Transverse colon (tissue), 4 donors: ENCODE measurements at places on chromosomes 4 and X.

- H3K36me3 ChIP-seq: no peaks in the 10 kb centered on the region
- H3K4me1 ChIP-seq: no peaks in the 10 kb centered on the region
- no peak overlapping the region for H3K4me3 ChIP-seq
- no peak for DNase-seq
- no peaks in the 10 kb centered on the region for H3K27me3 ChIP-seq
- no peak overlapping the region for H3K27ac ChIP-seq
These were observed 49.0 kb downstream of the RWDD4 start for GRCh38 chr4:183610033-183610432.

- no peak overlapping the region for H3K4me3 ChIP-seq
- no peak for DNase-seq
- H3K36me3 ChIP-seq: no peaks in the 10 kb centered on the region
- H3K4me1 ChIP-seq: no peaks in the 10 kb centered on the region
- no peak overlapping the region for H3K27ac ChIP-seq
- no peaks in the 10 kb centered on the region for H3K27me3 ChIP-seq
These were observed 51.9 kb downstream of the FAM114A1 start for GRCh38 chr4:38919494-38919893.

DNA sequence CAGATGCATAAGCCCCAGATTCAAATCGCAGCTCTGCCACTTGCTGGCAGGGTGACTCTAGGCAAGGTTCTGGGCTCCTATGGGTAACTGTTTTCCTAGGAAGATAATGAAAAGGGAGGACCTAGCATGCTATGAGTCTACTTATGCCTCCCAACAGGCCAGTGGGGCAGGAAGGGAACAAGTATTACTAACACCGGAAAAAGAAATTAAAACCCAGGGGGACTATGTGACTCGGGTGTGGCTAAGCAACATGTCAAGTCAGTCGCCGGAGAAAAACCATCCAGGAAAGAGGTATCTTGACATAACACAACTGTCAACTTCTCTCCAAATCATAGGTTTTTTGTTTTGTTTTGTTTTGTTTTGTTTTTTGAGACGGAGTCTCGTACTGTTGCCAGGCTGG lies 45.5 kb upstream of the RBPJ start:
- H3K4me3 ChIP-seq: no peak overlapping the region
- DNase-seq: no peak
- H3K4me1 ChIP-seq: no peaks in the 10 kb centered on the region
- H3K27ac ChIP-seq: no peak overlapping the region

DNA sequence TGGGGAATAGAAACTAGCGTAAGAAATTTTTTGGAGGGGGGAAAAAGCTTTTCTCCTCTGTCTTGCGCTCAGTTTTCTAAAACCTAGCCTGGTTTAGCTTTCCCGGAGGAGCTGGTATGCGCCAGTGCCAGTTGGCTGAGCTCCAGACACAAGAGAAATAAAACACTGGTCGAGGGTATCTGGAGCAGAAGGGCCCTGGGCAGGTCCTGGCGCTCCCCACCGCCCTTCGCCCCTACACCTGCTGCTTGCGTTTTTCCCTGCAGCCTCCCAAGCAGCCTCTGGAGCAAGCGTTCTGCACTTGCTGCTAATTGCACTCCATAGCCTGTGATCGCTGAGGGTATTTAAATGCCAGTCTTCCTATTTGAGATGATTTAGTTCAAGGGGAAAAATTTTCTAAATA lies 816 bp downstream of the EREG start:
- H3K27ac ChIP-seq: no peak overlapping the region
- peak; percentile 57 for DNase-seq
- peaks cover 38% of the 10 kb centered on the region for H3K4me1 ChIP-seq
- no peaks in the 10 kb centered on the region for H3K36me3 ChIP-seq
- peak overlapping the region; percentile 34 for H3K4me3 ChIP-seq

GRCh38 chr4:137640156-137640837 lies 108.0 kb upstream of the PCDH18 start:
- no peak for DNase-seq
- no peaks in the 10 kb centered on the region for H3K4me1 ChIP-seq
- no peak overlapping the region for H3K4me3 ChIP-seq
- no peaks in the 10 kb centered on the region for H3K27me3 ChIP-seq
- no peak overlapping the region for H3K27ac ChIP-seq

GRCh38 chr4:174292473-174292872 lies 8.8 kb downstream of the CEP44 start:
- DNase-seq: no peak
- no peaks in the 10 kb centered on the region for H3K27me3 ChIP-seq
- H3K27ac ChIP-seq: no peak overlapping the region
- H3K4me1 ChIP-seq: no peaks in the 10 kb centered on the region
- no peak overlapping the region for H3K4me3 ChIP-seq
- H3K36me3 ChIP-seq: peaks cover 13% of the 10 kb centered on the region

DNA sequence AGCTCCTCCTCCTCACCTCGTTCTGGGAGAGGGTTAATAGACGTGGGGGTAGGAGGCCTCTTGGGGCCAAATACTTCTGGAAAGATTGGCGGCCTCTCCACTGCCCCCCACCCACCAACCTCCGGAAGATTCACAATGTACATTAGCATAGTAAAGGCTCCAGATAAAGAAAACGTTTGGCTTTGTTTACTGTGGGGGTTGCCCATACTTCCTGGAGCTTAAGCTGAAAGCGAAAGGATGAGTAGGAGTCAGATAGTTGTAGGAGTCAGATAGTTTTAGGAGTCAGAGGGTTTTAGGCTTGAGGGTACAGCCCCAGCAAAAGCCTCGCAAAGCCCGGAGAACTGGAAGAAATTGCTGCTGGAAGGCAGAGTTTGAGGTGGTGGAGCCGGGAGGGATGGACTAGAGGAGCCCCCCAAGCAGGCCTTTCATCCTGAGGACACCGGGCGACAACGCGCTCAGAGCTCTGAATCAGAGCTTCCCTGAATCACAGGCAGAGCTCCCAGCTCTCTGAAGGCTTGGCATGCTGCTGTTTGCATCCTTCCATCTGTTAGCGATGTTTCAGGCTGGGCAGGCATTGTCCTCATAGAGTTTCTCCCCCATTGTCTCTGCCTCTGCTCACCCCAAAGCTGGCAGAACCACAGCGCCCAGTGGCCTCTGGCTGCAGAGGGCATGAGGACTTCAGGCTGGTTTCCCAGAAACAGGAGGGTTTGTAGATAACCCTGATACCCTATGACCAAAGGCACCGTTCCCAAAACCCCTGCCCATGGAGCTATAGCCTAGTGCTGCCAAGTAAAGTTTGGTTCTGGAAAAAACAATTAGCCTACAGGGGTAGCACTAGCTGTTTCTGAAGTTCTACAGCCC lies 280.7 kb downstream of the BCOR start:
- no peaks in the 10 kb centered on the region for H3K4me1 ChIP-seq
- no peak for DNase-seq
- no peaks in the 10 kb centered on the region for H3K36me3 ChIP-seq
- H3K4me3 ChIP-seq: no peak overlapping the region
- peaks cover 20% of the 10 kb centered on the region for H3K27me3 ChIP-seq

- no peaks in the 10 kb centered on the region for H3K27me3 ChIP-seq
- H3K27ac ChIP-seq: no peak overlapping the region
- no peaks in the 10 kb centered on the region for H3K36me3 ChIP-seq
- H3K4me3 ChIP-seq: no peak overlapping the region
These were observed 5.2 kb downstream of the RPS4X start for GRCh38 chrX:72271812-72272211.

DNA sequence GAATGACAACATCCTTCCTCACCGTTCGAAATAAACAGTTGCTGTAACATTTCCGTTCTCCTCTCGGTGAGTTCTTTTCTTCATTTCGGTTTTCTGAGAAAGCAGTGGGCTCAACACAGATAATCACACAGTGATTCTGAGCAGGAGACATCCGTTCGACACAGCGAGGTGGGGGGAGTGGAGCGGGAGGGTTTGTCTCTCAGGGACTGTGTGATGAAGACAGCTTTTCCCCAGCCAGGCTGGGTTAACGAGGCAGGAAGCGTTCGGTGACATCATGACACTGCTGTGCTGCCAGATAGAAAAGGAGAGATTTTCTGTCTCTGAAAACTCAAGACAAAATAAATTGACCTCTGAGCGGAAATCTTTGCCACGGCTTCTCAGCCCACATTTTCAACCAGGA lies 119.3 kb downstream of the CRLF2 start:
- no peaks in the 10 kb centered on the region for H3K36me3 ChIP-seq
- H3K4me3 ChIP-seq: no peak overlapping the region
- DNase-seq: no peak

DNA sequence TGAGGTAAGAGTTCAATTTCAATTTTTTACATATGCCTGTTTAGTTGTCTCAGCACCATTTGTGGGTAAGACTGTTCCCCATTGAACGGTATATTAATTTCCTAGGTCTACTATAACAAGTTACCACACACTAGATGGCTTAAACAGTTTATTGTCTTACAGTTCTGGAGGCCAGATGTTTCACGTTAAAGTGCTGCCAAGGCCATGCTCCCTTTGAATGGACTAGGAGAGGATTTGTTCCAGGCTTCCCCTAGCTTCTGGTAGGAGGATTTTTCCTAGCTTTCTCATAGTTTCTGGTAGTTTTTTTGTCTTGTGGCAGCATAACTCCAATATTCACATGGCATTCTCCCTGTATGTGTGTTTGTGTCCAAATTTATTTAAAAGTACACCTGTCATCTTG lies 149.3 kb upstream of the CYSLTR1 start:
- H3K36me3 ChIP-seq: no peaks in the 10 kb centered on the region
- no peak for DNase-seq
- no peaks in the 10 kb centered on the region for H3K4me1 ChIP-seq
- no peak overlapping the region for H3K4me3 ChIP-seq

DNA sequence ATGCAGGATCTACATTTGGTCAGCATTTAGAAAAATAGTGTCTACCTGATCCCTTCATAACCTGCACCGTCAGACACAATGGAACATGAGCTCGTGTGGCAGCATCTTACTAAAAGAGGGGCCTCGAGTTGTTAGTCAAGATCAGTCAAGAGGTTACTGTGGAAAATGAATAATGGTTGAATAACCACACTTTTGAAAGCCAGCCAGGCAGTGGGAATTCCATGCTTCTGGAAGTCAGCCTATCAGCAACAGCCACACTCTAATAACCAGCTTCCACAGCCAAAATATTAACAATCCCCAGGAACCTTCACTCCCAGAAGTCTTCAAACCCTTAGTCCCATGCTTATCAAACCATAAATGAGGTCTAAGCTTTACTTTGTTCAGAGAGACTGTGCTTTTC lies 234.3 kb downstream of the HS3ST1 start:
- H3K4me3 ChIP-seq: no peak overlapping the region
- H3K27me3 ChIP-seq: no peaks in the 10 kb centered on the region
- H3K36me3 ChIP-seq: no peaks in the 10 kb centered on the region

- DNase-seq: no peak
- no peaks in the 10 kb centered on the region for H3K36me3 ChIP-seq
- no peaks in the 10 kb centered on the region for H3K4me1 ChIP-seq
These were observed 149.7 kb downstream of the RRAGB start for GRCh38 chrX:55867181-55867651.

DNA sequence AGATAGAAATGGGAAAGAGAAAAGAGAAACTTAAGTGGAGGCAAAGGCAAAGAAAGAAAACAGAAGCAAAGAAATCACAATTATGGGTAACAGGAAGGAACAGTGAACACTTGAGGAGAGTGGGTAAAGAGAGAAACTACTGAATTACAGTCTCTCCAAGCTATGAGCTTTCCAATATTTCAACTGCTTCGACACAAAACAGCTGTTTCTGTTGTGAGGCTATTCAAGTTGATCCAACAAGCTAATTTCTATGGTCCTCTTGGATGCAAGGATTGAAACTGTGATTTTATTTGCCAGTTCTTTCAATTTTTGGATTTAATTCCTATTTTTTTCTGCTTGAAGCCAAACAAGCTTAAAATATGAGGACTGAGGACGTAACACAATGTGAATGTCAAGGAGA lies 80.5 kb upstream of the ADGRA3 start:
- no peak overlapping the region for H3K27ac ChIP-seq
- no peaks in the 10 kb centered on the region for H3K4me1 ChIP-seq
- no peak overlapping the region for H3K4me3 ChIP-seq

- DNase-seq: no peak
- no peak overlapping the region for H3K4me3 ChIP-seq
- H3K4me1 ChIP-seq: no peaks in the 10 kb centered on the region
- no peak overlapping the region for H3K27ac ChIP-seq
- H3K36me3 ChIP-seq: no peaks in the 10 kb centered on the region
- H3K27me3 ChIP-seq: no peaks in the 10 kb centered on the region
These were observed 628.8 kb downstream of the ANKRD50 start for GRCh38 chr4:124083711-124084110.

DNA sequence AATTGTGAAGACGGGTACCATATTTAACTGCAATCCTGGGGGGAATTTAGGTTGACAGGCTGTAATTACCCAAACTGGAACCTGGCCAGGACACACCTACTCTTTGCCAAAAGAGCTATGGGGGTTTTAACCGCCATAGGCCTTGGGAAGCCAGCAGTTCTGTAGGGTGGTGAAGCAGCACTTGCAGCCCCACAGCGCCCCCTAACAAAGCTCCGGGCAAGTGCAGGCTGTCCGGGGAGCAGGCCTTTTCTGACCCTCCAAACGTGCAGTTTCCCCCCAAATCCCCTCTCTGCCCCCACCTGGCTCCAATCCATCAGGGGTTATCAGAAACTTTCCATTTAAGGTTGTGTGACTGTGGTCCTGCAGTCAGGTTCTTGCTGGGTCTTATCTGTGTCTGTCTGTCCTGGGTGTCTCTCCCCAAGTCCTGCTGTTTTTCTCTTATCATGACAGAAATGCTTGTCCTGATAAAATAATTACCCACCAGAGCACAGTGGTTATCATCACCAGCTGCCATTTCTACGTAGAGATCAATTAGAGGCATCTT lies 350.9 kb downstream of the MID1IP1 start:
- no peak overlapping the region for H3K4me3 ChIP-seq
- no peak overlapping the region for H3K27ac ChIP-seq
- H3K4me1 ChIP-seq: no peaks in the 10 kb centered on the region
- no peaks in the 10 kb centered on the region for H3K36me3 ChIP-seq
- peak; percentile 49 for DNase-seq

- H3K4me1 ChIP-seq: no peaks in the 10 kb centered on the region
- no peak for DNase-seq
- no peak overlapping the region for H3K27ac ChIP-seq
- no peaks in the 10 kb centered on the region for H3K27me3 ChIP-seq
These were observed 59.6 kb upstream of the CASK start for GRCh38 chrX:41982953-41983352.

DNA sequence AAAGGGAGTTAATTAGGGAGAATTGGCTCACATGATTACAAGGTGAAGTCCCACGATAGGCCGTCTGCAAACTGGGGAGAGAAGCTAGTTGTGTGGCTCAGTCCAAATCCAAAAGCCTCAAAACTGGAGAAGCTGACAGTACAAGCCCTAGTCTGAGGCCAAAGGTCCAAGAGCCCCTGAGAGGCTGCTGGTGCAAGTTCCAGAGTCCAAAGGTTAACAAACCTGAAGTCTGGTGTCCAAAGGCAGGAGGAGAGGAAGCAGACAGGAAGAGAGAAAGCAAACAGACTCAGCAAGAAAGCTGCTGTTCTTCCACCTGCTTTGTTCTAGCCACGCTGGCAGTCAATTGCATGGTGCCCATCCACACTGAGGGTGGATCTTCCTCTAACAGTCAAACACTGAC lies 29.0 kb upstream of the SPACA5B start:
- no peaks in the 10 kb centered on the region for H3K4me1 ChIP-seq
- H3K4me3 ChIP-seq: no peak overlapping the region
- DNase-seq: no peak
- H3K36me3 ChIP-seq: no peaks in the 10 kb centered on the region
